ENCODE measurements at places on chromosomes 2 and 18.

DNA sequence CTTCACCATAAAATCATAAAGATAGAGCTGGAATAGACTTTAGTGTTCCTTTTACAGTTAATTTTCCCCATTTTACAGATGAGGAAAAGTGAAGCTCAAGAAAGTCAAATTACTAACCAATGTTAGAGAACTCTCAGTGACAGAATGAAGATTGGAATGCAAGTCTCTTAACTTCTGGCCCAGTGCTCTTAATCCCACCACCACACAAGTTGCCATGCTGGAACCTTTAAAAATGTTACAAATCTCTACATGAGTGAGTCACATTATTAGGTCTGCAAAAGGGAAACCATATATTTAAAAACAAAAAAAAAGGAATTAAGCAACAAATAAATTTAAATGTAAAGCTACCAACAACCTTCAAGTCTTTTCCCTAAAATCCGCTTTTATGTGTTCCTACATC lies 3.5 kb downstream of the NCKAP1 start:
- no peak for DNase-seq

GRCh38 chr2:240991378-240992263 lies 6.8 kb upstream of the SNED1 start:
- peak; percentile 61 for DNase-seq

GRCh38 chr18:5417342-5417741 lies 121.8 kb upstream of the ZBTB14 start:
- no peak for DNase-seq

GRCh38 chr2:33086400-33087015 lies 139.8 kb downstream of the LTBP1 start:
- no peak for DNase-seq

GRCh38 chr2:186503827-186504606 lies 18.0 kb downstream of the ZC3H15 start:
- no peak for DNase-seq

DNA sequence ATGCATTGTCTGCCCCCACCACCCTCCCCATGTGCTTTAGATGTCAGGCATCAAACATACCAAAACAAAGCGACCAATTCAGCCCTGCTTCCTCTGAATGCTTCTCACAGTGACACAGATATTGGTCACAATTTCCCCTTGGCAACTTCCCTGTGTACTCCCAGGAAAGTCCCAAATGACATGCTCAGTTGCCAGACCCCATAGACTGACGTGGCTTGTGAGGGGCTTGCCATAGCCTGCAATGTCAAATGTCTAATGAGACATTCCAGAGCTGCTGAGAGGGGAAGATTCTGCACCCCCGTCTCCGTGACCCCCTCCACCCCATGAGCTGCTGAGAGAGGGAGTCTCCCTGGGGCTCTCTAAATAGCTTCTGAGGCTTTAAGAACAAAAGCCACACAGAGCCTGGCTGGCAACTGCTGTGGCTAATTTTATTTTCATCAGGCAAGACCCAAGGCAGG lies 47.3 kb downstream of the RFTN2 start:
- no peak for DNase-seq

GRCh38 chr2:143333168-143333791 lies 204.1 kb downstream of the ARHGAP15 start:
- DNase-seq = no peak

- peak; percentile 47 for DNase-seq
These were observed 190.8 kb downstream of the RNF152 start for GRCh38 chr18:61702007-61702406.

GRCh38 chr18:4196351-4196750 lies 258.8 kb downstream of the DLGAP1 start:
- no peak for DNase-seq

GRCh38 chr2:113720167-113720566 lies 36.3 kb downstream of the SLC35F5 start:
- no peak for DNase-seq

- DNase-seq = peak; percentile 66
These were observed 647 bp downstream of the CCDC121 start for GRCh38 chr2:27627963-27628766.

DNA sequence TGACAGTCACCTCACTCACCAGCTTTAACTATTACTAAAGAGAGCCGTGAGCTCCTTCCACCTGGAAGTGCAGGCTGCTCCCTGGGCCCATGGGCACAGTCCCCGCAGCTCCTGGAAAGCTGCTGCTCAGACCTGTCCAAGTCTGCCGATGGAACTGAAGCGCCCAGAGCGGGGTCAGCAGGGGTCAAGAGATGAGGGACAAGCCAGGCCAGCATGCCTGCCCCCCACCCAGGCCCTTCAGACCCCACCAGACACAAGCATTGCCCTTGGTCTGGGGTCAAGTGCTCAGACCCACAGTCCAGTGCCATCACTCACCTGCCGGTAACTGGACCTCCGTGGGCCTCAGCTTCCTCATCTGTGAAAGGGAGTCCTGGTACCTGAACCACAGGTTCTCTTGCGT lies 59.9 kb downstream of the BIN1 start:
- no peak for DNase-seq

DNA sequence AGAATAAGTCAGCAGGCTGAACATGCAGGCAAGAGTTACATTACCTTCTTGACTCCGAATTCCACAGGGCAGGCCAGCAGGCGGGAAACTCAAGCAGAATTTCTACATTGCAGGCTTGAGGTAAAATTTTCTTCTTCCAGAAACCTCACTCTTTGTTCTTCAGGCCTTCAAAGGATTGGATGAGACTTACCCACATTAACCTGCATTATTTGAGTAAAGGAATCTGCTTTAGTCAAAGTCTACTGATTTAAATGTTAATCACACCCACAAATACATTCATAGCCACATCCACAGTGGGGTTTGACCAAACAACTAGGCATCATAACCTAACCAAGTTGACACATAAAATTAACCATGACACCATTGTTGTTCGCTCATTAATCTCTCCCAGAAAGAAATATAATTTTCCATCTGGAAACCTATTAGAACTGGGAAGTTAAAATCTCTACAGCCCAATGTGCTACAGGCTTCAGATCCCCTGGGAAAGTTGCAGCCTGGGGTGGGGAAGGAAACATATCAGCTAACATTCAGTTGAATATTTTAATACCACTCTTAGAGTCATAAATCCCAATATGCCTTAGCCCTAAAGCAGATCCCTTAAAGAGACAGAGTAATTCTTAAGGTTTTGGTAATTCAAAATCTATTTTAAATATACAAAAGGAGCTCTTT lies 468.2 kb upstream of the TNP1 start:
- no peak for DNase-seq

DNA sequence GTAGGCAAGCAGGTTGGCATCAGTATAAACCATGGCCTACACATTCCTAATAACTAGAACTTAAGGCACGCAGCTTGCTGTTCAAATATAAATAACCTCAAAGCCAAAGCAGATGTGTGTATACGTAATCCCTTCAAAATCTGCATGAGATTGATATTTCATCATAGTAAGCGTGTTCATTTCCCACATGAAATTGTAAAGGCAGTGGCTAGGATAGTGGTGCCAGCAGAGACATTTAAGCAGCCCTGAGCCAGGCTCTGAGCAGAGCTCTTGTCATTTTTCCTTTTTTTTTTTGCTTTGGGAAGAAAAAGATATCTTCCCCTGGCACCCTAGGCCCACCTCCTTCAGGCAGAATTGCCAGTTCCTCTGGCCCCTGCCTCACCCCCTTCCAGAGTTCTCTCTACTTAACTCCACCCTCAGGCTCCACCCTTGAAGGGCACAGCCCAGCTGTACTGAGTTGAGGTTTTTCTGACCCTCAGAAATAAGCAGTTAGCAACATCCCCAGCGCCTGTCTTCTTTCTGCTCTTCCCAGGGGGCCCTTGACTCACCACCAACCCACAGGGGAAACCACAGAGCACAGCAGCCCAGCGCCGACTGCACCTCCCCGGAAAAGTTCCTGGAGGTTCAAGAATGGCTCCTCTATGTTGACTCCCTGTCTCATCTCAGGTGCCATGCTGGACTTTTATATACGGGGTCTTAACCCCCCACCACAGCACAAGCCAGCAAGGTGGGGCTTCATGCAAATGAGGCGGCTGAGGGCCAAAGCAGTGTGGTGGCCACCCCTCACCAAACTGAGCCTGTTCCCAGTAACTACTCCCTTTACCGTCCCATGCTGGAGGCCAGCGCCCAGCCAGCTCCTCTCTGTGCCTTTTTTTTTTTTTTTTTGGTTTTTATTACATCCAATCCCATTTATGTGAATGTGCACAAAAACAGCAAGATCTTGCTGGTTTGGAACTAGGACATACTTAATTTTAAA lies 84.7 kb downstream of the EHD3 start:
- no peak for DNase-seq

DNA sequence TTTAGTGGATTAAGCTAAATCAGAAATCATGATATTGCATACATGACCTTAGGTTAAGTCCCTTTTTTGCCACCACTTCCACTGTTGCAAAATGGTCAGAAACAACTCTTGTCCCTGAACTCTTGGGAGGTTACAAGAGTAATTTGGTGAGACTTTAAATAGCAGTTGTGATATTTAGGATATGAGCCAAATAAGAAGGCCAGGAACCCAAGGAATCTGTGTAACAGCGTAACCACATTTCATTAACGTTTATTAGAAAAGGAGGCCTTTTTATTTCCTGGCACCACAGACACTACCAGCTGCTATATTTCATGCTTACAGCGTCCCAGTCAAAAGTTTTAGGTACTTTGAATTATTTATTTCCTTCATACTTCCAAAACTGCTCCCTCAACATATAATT lies 268.0 kb downstream of the GPD2 start:
- DNase-seq = no peak

DNA sequence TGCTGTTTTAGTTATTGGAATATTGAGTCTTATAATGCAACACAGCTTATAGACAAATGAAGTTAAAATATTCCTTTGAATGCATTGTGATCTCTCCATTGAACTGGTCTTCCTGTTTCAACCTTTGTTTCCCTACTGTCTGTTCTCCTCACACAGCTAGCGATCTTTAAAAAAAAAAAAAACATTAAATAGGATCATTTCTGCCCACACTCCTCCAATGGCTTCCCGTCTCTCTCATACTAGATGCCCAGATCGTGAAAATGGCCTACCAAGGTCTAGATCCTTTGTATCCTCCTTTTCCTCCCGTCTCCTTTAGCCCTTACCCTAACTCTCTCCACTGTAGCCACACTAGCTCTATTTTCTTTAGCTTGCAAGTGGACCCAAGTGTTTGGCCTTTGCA lies 2.4 kb downstream of the FAM171B start:
- DNase-seq = no peak

GRCh38 chr2:1233281-1233680 lies 180.0 kb upstream of the TPO start:
- no peak for DNase-seq

GRCh38 chr2:137210039-137210438 lies 444.7 kb downstream of the THSD7B start:
- DNase-seq = no peak

DNA sequence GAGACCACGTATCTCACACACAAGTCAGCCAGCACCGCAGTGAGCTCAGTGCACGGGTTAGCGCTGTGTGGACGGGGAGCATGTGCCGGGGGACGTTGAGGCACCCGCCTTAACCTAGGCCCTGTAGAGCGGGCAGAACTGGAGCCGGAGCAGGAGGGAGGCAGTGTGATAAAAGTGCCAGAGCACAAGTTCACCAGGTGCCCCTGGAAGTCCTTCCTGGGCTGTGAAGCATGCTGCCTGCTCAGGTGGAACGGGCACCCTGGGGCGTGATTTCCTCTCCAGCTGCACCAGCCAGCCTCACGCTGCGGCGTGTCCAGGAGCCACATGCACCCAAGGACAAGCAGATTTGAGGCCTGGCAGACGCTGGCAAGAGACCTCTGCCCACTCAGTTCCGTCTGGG lies 50.3 kb downstream of the ITGB1BP1 start:
- no peak for DNase-seq

DNA sequence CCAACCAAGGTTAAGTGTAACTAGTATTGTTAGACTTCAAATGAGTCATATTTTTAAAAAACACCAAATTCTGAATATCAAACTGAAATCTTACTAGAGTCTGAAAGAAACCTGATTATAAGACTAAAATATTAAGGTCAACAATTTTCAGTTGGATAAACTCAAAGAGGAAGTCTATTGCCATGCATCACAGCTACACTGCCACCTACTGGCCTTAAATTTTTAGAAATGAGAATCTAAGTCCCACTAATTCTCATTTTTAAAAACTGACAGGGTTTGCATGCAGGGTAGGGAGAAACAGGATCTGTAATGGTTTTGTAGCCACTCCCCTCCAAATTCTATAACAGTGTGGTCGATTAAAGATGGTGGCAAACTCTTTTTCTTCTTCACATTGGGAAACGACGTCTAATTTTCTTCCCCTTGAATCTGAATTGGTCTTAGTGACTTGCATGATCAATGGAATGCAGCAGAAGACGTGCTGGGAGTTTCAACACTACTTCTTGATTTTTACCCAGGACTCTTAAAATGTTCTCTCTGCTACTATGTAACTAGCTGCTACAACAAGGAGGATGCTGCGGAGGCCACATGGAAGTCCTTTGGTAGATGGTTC lies 176.1 kb upstream of the SESTD1 start:
- DNase-seq = no peak

DNA sequence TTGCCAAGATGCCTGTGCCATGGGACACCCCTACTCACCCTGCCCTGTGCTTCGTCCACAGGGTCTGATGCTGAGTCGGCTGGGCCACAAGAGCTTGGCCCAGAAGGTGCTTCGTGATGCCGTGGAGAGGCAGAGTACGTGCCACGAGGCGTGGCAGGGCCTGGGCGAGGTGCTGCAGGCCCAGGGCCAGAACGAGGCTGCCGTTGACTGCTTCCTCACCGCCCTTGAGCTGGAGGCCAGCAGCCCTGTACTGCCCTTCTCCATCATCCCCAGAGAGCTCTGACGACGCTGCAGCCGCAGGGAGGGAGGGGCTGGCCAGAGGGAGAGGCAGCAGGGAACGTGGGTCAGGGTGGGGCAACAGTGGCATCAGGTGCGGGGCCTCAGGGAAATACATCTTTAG lies 81.5 kb downstream of the STPG4 start:
- DNase-seq = no peak

DNA sequence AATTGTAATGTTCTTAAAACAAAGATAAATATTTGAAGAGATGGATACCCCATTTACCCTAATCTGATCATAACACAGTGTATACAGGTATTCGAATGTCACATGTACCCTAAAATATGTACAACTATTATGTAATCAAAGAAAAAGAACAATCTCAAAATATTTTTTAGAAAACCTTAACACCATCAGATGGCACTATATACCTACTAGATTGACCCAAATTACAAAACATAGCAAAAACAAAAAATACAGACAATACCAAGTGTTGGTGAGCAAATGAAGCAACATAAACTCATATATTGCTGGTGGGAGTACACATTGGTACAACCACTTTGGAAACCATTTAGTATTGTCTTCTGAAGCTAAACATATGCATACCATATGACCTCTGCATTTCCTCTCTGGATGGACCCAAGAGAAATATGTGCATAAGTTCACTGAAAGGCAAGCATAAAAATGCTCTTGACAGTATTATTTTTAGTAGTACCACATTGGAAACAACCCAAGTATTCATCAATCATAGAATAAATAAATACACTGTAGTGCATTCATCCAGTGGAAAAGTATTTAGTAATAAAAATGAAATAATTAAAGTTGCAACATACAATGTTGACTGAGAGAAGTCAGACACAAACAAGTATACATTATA lies 55.8 kb downstream of the GDF7 start:
- no peak for DNase-seq
